GM23248 (cell line): ENCODE measurements at places on chromosomes 5 and 9. TPM values are rescaled to one million over a fixed set of nuclear protein-coding genes. Genes with fewer than 3 reads are reported as not detected.

GRCh38 chr9:71678999-71679398, 89.3 kb downstream of the CEMIP2 start:
- no peak for DNase-seq

NEUROG1 gene
- total RNA-seq = not detected in 2 replicates

DNA sequence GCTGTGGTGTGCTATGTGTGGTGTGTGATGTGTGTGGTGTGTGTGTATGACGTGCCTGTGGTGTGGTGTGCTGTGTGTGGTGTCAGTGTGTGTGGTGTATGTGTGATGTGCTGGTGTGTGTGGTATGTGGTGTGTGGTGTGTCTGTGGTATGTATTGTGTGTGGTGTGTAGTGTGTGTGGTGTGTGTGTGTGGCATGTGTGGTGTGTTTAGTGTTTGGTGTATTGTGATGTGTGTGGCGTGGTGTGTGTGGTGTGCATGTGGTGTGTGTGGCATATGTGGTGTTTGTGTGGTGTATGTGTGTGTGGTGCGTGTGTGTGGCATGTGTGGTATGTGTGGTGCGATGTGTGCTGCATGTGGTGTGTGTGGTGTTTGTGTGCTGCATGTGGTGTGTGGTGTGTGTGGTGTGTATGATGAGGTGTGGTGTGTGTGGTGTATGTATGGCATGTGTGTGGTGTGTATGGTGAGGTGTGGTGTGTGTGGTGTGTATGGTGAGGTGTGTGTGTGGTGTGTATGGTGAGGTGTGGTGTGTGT, 18.3 kb upstream of the RNU6ATAC start:
- no peak for DNase-seq

EIF4E1B gene
- not detected in 2 replicates for total RNA-seq

INSL4 gene
- total RNA-seq = not detected in 2 replicates

DNA sequence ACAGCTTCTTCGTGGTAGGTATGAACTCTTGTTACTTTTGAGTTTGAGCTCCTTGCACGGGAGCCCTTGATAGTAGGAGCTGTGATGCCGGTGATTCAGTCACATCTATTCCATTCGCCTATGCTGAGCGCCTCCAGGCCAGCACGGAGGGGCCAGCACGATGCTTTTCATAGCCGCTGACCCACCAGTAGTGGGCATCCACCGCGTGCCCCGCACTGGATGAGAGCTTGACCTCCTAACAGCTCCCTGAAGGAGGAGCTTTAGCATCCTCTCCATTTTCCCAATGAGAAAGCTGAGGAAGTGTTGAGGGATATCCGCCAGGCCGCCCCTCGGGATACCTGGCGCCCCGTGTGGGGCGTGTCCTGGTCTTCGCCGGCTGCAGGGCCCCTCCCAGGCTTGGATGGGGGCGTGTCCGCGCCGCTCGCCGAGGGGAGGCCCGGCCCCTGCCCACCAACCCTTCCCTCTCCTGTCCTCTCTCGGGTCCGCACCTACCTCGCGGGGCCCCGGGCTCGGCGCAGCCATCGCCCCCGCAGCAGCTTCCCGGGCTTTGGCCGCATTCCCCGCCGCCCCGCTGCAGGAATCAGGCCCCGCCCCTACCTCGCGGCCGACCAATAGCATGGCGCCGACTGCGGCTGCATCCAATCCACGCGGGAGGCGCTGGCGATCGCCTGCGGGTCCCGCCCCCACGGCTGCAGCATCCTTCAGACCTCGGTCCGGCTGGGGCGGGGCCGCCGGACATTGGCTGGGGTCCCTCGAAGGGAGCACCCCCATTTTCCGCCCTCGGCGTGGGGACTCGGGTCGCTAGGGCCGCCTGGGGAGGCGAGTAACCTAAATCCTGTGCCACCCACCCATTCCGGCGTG, at the start of gene PIP5KL1:
Gene PIP5KL1, minus strand, starts transcription at position 547 of the 861 bp plus-strand sequence. Its CDS starts 25 bp downstream, at position 522.
- peak; percentile 98 for DNase-seq

- no peak for DNase-seq
Observed at GRCh38 chr5:122218778-122219177, 89.4 kb downstream of the ZNF474 start.

- DNase-seq = peak; percentile 61
Observed at GRCh38 chr5:10635257-10635866, 71.5 kb downstream of the ANKRD33B start.

PCDHGA4 gene
- 10.8 and 13.9 TPM in 2 replicates for total RNA-seq

DNA sequence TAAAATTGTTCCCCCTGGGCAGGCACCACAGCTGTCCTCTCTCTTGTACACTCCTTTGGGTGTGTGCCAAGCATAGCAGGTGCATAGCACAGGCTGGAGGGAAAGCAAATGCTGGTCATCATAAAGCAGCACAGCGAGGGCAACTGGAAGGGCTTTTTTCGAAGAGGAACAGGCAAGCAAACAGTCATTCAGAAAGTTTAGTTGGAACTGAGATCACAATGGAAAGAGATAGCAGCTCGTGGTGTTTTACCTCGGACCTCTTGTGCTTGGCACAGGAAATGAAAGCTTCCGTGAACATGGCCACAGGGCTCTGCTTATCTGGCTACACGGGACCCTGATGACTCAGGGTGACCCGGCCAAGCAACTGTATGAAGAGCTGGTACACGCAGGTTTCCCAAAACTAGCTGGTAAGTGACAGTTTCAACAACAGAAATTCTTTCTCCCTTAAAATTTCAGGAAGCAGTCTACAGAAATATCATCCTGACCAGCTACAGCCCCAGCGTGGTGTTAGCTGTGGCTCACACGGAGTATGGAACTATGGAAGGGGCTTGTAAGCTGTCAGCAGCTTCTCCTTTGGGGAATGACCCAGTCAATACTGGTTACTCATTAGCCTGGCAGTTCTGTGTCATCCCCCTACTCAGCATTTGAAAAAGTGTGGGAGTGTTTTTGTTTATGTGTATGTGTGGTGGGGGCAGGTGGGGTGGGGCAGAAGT, 48.1 kb downstream of the POC5 start:
- no peak for DNase-seq
